Activated CD4-positive, CD25-positive, alpha-beta regulatory T cell treated with anti-CD3 and anti-CD28 coated beads, Interleukin-2, amount 50 U/mL, for 72 hours (primary cell): ENCODE measurements at places on chromosomes 2 and 18.

GRCh38 chr2:64298161-64298560 is 153.9 kb upstream of the PELI1 start:
- DNase-seq: no peak

DNA sequence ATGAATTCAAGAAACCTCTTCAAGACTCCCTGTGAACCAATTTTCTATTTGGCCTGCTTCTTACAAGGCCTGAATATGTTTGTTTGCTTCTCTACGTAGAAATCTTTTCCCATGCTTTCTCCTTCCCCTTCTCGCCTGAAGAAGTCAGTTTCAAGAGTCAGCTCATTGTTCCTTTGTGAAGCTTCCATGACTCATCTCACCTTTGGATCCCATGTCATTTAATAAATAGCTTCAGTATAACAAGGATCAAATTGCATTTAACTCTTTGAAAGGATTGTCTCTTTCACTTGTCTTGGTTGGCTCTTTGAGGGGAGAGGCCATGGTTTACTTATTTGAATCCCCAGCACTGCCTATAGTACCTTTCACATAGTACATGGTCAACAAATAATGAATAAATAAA is 28.4 kb downstream of the CPS1 start:
- no peak for DNase-seq

- DNase-seq: no peak
Observed at GRCh38 chr2:134177351-134177931, 76.4 kb upstream of the MGAT5 start.

DNA sequence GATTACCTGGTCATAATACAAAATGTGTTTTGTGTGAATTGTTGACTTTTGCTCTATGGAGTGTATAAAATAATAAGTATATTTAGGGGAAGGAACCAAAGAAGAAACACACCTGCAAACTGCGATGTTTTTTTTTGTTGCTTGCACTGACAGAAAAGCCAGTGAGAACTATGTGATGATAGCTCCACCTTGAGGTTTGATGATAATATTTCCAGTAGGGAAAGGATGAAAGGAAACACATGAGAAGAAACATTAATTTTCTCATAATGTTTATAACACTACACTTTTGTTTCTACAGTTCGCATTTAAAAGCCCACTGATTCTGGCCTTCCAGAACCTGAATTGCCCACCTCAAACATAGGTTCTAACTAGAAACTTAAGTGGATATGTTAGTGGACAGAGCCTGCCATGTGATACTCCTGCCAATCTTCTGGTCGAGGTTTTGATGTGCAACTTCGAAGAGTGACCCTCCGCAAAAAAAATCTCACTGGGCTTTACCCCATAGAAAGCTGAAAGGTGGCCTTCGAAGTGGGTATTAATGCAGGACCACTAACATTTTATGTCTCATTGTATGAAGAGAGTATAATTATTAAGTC is 476.4 kb upstream of the SPHKAP start:
- no peak for DNase-seq

DNA sequence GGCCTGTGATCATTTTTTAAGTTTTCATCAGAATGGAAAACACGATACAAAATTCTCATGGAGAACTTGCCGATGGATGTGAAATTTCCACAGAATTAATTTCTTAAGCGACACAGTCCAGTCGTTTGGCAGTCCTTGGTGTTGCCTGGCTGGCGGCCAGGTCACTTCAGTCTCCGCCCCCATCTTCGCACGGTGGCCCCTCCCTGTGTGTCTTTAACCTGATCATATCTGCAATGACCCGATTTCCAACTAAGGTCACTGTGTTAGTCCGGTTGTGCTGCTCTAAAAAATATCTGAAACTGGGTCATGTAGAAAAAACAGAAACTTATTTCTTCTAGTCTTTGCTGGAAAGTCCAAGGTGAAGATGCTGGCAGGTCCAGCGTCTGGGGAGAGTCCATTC is 44.5 kb upstream of the COPS8 start:
- no peak for DNase-seq

DNA sequence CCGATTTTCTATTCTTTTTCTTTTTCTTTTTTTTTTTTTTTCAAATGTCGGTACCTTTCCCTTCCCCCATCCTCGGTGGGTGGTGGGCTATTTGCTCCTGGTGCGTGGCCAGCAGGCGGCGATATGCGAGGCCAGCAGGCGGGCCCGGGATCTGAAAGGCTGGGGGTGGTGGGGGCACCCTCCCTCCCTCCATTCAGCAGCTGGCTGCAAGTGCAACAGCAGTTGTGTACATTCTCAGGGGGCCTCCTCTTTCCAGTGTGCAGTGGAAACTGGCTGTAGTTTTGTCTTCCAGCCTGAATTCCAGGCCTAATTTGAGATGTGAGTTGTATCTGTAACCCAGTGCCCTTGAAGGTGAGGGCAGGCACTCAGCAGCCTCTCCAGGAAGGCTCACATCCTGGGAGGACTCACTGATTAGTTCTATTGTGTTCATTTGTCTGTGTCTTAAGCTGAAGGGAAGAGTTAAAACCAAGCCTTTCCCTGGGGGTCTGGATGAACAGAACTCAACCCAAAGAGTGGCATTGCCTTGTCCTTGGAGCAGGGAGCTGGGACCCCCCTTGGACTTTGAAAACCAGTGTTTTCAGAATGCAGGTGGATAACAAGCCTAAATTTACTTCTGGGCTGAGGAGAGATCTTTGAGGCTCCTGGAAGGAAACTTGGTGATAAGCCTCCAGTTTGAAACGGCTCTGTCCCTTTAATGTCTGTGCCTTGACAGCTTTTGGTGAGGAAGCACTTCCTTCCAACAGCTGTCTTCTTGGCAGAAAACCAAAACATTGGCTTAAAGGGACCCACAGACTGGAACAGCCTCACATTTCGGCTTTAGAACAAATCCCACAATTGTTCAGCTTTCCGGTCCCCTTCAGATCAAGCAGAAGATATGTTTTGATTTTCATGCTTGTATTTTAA is 3.3 kb downstream of the MYCN start:
- DNase-seq: no peak

DNA sequence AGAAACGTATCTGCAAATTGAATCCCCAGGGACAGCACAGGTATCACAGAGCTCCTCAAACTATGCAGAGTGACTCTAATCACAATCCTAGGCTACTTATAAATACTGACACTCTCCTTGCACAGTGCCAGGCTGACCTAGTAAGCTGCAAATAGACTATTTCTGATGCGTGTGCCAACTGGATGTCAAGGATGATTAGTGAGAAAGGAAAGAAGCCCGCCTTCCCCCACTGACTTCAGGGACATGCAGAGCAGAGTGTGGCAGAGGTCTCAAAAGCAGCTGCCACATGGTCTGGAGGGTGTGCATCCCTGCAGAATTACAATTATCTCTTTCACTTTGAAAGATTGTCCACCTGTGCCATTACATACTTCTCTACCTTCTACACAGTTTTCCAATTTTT is 235.6 kb downstream of the CPS1 start:
- DNase-seq: no peak

DNA sequence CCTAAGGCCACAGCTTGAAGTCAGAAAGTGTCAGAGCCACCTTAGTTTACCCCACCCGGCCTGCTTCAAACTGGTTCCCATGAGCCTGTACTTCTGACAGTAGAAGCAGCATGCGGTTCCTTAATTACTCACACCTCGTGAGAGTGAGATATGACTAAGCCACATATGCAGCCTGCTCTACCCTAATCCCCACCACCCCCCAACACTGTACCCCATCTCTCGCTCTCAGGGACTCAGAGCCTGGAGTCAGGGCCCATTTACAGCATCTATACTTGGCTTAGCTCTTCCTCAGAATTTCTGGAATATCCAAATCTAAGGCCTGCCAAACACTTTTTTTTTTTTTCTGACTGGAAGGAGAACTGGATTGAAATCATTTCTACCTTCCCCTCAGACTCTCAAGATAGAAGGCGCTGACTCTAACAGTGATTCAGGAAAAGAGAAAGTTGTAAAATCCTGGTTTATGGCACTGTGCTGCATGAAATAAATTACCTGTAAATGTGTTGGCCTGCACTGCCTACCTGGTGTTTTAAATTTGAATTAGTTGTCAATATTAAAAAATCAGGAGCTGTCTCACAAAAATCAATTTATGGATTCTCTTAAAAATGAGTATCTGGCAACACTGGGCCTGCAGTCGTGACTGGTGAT is 360.0 kb downstream of the RND3 start:
- no peak for DNase-seq

DNA sequence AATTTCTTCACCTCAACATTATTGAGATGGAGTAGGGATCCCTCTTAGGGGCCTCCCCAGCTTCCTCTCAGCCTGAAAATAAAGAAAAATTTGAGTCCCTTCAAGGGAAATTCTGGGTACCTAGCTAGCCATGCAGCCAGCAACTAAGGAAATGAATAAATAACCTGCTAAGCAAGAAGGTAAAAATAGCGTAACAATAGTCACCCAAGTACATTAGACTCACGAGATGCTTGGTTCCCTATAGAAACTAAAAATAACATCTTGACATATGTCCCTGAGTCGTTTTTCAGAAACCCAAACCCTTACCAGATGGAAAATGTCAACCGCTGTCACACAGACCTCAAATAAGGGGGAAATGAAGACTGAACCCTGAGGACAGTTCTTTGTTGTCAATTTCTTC is 51.9 kb downstream of the CACNB4 start:
- DNase-seq: no peak

GRCh38 chr2:128280158-128280871 is 38.4 kb downstream of the HS6ST1 start:
- no peak for DNase-seq

GRCh38 chr2:138665937-138666336 is 114.3 kb downstream of the NXPH2 start:
- no peak for DNase-seq

- DNase-seq: no peak
Observed at GRCh38 chr2:62409442-62409841, 96.6 kb downstream of the TMEM17 start.

DNA sequence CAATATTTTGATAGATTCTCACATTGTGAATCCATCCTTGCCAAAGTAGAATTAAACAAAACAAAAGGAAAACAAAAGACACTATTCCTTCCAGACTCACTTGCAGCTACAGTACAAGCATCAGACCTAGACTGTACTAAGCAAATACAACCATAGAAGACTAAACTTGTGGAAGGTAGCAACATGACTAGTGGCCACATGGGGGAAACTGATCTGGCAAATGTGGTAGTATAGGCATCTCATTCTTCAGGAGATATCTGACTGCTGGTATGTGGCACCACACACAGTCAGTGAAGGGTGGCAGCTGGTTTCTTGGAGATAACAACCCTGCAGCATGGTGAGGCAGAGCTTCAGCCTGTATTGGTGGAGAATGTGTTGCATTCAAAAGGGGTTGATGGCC is 81.0 kb upstream of the ACVR2A start:
- no peak for DNase-seq

DNA sequence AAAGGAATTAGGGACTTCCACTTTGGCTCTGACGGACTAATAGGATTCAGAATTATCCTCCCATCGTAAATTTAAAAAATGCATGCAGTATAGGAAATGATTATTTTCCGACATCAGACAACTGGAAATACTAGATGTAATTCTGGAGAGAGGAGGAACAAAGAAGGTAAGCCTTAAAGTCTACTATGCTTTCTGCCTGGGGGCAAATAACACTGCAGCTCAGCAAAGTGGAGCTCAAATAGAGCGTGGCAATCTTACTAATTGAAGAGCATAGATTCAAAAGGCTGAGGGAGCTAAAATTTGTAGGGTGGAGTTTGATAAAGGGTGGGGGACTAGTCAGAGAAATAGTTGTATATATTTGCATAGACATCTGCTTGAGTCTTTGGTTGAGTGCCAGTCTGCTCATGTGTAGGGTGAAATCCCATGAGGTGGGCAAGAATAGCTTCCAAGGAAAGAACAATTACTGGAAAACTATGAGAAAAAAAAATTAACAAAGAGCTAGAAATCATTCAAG is 23.8 kb downstream of the COPS8 start:
- no peak for DNase-seq
